ENCODE measurements at places on chromosomes 12 and 14.

- DNase-seq = no peak
Observed at GRCh38 chr12:74790931-74791330, 253.3 kb downstream of the ATXN7L3B start.

DNA sequence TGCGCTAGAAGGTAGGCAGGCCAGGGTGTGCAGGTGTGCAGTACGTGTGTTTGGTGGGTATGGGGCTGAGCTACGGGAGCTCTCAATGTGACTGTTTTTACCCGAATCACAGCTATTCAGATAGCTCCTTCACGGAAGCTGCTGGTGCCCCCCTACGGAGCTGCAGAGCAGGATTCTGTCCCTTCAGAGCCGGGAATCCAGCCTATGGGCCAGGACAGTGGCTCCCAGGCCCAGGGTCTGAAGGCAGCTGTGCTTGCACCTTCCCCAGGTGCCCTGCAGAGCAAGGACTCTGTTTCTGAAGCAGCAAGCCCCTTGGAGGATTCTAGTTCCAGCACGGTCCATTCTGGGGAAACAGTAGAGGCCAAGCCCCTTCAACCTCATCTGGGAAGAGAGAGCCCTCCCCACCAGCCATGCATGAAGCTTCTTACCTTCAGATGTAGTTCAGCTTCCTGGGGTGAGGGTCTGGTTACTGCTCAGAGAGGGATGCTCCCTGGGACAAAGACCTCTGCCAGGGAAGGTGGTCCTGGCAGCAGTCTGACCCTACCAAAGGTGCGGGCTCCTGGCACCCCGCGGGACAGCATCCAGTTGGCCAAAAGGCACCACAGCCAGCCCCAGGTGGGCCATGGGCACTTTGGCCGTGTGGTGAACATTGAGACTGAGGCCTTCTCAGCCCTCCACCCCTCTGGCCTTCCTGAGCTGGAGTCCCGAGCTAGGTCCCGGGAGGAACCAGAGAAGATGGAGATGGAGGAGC is 29.1 kb downstream of the PLEKHH1 start:
- DNase-seq = no peak

DNA sequence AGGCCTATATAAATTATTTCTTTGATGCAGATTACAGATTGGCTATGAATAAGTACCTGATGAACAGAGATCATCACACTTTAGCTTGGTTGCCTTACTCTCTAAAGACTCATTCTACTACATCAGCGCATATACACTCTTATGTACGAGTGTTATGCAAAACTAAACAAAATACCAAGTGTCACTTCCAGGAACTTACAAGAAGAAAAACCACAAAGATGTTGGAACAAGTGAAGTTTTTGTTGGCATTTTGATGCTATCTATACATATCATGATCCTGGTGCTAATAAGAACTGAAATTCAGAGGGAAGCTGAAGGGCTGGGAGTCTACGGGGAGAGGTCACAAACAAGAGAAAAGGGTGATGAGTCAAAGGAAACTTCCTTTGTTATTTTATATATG is 47.9 kb upstream of the CERS5 start:
- DNase-seq = no peak

- DNase-seq = peak; percentile 35
Observed at GRCh38 chr12:103470664-103471063, 25.1 kb downstream of the C12orf42 start.

GRCh38 chr12:5554711-5555110 is 122.8 kb downstream of the NTF3 start:
- no peak for DNase-seq

DNA sequence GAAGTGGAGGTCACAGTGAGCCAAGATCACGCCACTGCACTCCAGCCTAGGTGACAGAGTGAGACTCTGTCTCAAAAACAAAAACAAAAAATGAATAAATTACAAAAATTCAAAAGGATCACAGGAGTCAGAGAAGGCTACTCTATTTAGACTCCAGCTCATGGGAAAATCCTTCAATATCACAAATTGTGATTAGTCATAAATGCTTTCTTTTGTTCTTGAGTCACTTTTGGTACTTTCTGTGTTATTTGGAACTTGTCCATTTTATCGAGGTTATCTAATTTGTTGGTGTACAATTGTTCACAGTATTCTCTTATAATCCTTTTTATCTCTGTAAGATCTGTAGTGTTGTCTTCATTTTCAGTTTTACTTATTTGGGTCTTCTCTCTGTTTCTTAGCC is 18.9 kb downstream of the ALDH2 start:
- no peak for DNase-seq

DNA sequence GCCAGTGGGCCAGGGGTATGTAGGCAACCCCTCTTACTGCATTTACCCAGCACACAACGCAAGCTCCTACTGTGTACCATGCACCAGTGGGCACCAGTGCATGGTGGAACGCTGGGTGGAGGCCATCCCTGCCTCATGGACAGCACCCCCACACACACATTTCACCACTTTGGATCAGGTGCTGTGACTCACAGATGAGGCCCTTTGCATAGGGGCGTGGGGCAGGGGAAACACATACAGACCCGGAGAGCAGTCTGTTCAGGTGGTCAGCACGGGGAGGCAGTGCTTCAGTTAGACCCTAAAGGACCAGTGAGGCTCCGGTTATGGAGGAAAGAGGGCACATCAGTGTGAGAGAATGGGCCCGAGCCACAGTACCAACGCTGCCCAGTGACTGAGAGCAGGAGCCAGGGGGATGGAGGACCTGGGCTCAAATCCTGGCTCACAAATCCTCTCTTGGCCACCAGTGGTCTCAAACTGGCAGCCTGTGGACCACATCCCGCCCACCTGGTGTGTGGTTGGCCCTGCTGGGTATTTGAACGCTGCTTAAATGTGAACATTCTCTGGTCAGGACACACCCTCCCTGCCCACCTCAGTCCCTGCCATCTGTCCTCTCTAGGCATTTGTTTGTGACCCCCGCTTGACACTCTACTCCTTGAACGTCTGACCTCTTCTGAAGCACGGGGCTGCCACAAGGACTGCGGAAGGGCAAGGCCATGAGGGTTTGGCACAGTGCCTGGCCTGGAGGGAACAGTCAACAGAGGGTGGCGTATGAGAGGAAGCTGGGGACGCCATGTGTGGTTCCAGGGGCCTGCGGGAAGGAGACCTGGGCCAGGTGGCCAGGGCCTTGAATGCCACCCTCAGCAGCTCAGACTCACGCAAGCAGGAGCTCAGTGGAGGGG is 46.7 kb downstream of the FAM222A start:
- no peak for DNase-seq

DNA sequence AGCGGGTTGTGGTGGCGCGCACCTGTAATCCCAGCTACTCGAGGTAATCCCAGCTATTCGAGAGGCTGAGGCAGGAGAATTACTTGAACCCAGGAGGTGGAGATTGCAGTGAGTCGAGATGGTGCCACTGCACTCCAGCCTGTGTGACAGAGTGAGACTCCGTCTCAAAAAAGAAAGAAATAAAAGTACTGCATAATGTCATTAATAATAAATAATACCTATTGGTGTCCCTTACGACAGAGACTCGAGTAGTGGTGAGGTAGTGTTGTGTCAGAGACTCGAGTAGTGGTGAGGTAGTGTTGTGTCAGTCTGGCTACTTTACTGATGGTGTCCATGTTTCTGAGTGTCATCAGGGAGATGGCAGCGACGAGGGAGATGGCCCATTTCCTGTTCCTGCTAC is 1.3 kb downstream of the GLS2 start:
- no peak for DNase-seq

DNA sequence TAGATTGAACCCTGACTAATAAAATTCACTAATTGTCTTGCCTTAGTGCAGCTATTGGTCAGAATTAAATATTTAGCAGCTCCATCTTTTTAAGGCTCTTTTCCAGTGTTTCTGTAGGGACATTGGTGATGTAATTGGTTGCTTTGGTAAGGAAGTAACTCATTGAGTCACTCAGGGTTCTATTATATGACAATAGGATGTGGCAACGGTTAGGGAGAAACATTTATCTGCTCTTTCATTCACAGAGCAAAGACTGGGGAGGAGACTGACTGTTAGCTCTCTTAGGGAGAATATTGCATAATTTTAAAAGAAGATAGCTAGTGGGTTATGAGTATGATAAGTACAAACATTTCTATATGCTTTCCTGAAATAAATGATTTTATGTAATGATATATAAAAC is 616.5 kb downstream of the TRHDE start:
- peak; percentile 86 for DNase-seq

GRCh38 chr12:57368349-57369095 is 62.3 kb downstream of the R3HDM2 start:
- DNase-seq = no peak

- no peak for DNase-seq
Observed at GRCh38 chr12:64103825-64104740, 118.0 kb downstream of the KICS2 start.

GRCh38 chr14:36091096-36091495 is 85.4 kb downstream of the PTCSC3 start:
- peak; percentile 11 for DNase-seq

- no peak for DNase-seq
Observed at GRCh38 chr12:132277374-132277941, 51.9 kb downstream of the GALNT9 start.

DNA sequence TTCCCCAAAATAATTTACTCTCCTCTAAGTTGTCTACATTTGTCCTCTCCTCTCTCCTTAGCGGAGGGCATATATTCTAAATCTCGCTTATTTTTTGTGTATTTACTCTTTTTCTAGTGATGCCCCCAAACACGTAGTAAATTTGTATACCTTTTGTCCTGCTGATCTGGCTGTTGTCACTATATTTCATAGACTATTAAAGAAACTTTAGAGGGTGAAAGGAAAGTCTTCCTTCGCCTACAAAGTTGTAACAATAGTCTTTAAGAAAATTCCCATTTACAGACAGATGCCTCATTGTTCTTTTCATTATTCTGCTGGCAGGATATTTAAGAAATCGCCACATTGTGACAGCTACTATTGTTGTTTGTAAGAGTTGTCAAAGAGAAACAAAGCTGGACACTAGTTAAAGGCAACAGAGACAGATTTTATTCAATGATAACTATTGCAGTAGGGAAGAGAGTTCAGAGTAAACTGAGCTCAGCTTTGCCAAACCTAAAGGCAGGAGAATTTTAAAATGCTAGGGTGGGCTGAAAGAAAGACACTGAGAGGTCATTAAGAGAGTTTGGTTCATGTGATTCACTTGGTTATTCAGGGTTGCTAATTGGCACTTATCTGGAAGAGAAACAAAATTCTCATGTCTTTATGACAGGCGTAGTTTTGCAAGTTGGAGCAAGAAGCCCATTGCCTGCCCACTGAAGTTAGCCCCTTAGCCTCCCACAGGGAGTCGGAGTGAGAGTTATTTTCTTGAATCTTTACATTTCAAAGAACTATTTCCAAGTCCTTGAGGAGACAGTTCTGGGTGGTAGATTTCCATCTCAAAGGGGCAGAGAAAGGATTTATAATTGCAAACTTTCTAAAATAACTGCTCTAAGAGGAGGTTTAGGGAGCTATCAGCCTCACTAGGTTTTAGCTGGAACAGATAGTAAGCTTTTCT is 1272.5 kb upstream of the SEL1L start:
- DNase-seq = no peak

DNA sequence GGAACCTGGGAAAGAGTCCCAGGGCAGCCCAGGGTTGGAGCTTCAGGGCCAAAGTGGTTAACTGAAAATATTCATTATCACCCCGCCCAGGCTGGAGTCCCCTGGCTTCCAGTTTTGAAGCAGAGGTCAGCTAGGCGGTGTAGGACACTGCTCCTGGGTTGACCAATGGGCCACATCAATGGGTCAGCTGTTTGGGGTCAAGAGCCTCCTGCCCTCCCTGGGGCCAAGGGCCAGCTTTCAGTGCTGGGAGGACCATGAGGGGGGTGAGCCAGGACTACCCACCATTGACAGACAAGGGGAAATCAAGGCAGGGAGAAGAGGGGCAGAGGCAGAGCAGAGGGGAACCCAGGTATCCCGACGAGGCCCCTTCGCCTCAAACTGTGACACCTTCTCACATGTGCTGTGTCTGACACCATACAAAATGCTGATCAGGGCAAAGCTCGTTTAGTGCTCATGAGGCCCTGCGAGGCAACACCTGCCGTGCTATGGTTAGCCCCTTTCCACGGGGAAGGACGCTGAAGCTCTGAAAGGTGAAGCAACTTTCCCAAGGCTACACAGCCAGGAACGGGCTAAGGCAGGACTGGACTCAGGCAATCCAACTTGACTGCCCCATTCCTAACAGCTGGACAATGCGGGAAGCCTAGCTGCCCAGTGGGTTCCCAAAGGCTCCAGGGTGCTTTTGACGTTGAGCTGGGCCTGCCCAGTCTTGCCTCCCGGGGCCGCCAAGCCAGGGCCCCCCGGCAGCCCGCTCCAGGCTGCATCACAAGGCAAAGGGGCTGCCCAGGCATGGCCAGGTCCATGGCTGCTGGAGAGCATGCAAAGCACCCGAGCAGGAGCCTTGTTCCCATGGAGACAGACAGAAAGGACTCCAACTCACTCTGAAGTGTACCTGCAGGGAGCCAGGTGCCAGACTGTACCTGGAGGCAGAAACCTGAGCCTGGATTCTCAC is 2.0 kb downstream of the SYNE3 start:
- DNase-seq = no peak

DNA sequence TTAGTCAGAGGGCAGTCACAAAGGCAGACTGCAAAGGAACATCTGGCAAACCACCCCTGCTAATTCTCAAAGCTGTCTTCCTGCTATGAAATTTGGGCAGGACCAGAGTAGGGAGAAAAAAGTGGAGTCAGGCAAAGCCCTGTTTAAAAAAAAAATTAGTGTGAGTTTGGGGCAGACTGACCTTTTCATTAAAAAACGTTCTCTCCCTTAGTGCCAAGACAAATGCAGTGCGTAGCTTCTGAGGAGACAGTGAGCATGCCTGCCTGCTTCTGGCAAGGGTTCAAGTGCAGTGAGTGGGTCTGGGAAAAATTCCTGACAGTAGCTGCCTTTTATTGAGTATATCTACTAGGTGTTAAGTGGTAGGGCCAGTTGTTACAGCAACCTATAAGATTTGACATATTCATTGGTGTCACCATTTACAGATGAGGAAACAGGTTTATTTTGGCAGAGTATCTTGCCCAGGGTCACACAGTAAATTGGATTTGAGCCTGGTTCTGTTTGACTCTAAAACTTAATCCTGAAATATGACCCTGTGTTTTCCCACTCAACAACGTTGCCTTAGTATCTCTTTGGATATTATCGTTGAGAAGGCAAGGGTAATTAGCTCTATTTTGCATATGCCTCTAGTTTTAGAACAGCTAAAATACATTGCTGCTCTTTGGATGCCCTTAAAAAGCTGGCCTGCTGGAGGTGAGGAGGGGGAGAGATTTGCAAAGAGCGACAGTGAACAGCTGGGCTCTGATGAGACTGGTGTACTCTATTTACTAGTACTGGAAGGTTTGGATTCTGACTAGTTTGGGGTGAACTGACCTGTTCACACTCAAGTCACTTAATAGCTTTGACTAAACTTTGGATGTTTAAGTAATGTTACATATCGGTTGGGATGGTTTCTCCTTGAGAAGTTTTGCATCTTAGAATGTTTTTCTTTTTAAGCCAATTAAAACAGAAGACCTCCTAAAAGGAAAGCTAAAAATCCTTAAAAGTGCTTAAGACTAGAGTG is 72.8 kb downstream of the PAPOLA start:
- DNase-seq = no peak
